Cerebellar nuclear complex (tissue), 1 donor: ENCODE measurements at places on chromosomes 3 and 15.
A peak's percentile ranks its signal among the peaks of the same experiment; 100 is the strongest.

DNA sequence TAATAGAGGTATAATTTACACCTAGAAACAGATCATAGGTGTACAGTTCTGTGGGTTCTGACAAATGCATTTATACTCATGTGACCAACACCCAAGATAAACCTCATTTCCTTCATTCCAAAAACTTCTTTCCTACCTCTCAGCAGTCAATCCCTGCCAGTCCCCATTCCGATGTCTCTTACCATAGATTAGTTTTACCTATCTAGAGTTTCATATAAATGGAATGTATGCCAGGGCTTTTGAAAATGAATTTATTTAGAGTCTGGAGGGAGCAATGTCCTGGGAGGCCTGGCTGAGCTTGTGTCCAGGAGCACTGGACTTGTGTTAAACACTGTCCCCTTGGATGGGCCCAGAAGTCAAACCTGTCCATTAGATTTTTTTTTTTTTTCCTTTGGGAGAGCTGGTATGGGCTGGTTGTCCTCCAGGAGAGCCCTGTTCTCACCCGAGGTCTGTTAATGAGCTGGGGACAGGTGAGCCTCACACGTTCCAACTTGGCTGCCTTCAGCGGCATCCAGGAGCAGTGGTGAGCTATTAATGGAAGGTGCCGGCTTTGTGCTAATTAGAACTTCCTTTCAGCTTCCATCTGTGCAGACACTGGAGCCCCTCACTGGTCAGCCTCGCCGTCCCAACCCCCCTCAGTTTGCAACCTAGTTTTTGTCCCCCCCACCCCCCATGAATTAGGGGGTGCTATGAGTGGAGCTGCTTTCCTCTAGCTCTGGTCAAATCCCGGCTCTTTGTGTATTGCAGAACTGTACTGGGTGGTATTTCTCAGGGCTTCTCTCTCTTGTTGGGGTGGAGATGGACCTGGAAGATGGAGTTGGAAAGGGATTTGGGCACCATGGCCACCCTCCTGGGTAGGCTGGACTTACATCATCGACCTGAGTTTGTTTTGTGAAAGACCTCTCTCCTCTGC lies 40.7 kb upstream of the POLG start:
- DNase-seq: peak; percentile 24

DNA sequence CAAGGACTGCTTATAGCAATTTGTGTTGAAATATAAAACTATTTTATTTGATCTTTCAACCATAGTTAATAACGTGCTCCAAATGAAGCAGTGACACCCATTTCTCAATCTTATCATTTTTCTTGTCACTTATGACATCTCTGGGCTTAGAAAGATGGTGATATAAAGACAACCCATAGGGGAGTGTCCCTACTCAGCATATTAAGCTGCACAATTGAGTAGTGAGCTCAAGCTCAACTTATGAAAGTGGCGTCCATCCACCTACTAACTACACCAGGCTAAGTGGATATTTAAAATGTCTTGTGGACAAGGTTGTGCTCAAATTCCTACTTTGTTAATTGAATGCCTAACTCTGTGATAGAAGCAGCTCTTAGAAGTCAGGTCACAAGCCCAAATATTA lies 46.7 kb downstream of the SLC9C1 start:
- DNase-seq: no peak

DNA sequence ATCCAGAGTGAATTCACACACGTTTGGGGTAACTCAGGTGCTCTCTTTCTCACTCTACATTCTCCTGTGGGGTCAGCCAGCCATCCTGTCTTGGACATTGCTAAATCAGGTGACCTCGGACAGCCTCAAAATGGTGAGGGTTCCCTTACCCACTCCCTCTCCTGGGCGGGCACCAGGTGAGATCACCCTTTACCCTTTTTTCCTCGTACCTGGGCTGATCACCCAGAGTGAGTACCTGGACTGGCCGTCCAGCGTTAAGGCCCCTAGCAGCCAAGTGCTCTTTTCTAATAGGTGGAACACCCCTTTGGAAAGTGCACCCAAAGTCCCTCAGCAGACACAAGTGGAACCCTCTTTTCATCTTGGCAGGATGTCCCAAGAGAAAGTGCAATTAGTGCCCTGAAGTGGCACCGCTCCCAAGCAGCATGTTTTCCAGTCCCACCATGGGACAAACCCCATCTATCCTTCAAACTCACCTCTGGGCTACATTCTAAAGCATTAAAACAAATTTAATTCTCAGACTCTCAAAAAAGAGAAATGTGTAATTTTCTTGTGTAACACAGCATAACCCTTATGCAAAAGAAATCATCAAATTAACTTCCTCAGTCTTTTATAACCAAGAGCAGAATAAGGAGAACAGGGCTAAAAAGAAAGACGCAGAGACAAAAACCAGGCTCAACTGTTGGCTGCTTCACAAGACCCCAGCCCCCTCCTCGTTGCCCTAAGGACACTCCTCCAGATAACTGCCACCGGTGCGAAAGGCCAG lies 20.7 kb downstream of the TRANK1 start:
- no peak for DNase-seq

GRCh38 chr3:13073326-13074005 lies at the start of gene IQSEC1:
TSS of gene IQSEC1 (minus strand) at chr3:13073429. CDS start at chr3:13073014, 415 bp downstream.
- DNase-seq: peak; percentile 7

- DNase-seq: no peak
Measured at GRCh38 chr15:88747111-88747510, 56.1 kb upstream of the ACAN start.

DNA sequence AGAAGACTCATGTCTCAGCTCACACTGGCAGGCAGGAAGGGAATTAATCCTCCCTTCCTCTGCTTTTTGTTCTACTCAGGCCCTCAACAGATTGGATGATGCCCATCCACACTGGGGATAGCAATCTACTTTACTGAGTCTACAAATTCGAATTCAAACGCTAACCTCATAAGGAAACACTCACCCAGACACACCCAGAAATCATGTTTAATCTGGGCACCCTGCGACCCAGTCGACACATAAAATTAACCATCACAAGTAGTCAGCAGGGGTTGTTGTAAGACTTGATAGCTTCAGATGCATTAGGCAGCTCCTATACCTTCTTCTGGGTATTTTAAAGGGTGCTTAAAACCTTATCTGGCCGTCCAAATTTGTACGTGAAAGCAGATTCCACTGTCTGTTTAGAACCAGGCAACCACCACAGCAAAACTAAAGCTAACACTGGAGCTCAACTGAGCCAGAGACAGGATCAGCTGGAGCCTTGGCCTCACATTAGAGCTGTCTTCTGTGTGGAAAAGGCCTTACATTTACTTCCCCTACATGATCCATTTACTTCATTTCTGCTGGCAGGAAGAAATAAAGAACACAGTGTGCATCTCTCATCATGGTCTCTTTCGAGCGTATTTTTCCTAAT lies 407.3 kb upstream of the PPP2R3A start:
- no peak for DNase-seq

DNA sequence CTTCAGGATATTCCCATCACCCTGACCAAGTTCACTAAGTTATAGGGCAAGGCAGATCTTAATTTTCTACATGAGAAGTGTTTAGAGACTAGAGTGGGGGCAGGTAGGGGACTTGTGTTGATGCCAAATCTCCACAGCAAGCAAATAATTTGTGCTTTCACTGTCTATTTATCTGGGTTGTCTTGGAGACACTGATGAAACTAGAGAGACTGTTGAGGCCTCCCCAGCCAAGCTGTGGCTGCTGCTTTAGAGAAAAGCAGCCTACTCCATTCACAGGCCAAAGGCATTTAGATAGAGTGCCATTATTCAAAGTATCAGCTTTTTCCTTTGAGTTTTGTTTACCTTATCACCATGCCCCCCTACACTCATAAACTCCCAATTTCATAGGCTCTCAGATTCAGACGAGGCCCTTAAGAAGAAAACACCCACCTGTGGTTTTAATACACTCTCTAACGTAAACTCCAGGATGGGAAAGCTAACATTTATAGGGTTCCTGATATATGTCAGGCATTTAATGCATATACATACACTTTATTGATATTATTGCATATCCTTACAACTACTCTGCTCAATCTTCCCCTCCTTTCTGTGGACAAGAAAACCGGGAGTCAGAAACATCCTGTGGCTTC lies 130.4 kb upstream of the FOXB1 start:
- DNase-seq: no peak

DNA sequence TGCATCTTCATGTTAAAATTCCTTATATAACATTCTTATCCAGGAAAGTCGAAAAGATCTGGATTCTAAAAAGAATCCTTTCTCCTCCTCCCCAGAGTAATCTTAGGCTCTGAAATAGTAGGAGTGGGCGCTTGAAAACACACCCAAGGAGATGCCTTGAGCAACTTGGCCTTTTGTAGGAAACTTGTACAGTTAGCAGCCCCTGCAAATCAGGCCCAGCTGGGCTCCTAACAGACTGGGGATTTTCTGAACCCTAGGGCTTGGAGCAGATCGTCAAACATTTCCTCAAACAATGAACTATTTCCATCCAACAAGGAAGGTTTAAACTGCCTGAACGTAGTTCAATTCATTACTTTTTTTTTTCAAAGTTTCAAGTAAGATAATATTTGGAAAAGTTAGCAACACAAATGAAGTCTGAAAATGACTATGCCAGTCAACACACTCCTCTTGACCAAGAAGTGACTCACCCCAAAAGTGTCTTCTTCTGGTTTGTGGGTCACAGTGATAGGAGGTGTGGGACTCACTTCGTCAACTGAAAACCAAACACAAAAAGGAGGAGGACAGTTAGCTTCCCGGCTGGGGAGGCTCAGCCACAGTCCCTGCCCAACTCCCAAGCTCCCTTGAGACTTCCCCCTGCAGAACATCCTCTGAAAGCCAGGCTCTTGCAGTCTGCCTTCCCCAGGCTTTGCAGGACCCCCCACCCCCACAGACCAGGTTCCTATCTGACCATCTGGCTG lies 129.7 kb downstream of the NTRK3 start:
- no peak for DNase-seq

DNA sequence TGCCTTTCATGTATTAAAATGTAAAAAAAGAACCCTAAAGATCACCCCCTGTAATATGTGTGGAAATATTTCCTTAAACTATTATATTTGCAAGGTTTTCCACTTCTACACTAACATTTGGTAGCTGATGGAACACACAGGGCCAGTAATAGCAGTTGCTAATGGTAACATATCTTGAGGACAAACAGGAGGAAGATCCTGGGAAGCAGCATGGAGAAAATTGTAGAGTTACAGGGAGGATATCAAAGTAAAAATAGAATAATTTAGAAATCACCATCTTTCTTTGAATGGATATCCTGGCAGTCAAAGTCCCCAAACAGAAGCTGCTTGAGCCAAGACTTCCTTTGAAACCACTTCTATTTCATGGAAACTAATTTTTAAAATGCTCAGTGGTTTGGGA lies 29.5 kb upstream of the OSTN start:
- no peak for DNase-seq

- no peak for DNase-seq
Measured at GRCh38 chr15:49383266-49383665, 39.8 kb upstream of the FGF7 start.

- DNase-seq: no peak
Measured at GRCh38 chr3:132253262-132253878, 63.8 kb upstream of the ACP3 start.

DNA sequence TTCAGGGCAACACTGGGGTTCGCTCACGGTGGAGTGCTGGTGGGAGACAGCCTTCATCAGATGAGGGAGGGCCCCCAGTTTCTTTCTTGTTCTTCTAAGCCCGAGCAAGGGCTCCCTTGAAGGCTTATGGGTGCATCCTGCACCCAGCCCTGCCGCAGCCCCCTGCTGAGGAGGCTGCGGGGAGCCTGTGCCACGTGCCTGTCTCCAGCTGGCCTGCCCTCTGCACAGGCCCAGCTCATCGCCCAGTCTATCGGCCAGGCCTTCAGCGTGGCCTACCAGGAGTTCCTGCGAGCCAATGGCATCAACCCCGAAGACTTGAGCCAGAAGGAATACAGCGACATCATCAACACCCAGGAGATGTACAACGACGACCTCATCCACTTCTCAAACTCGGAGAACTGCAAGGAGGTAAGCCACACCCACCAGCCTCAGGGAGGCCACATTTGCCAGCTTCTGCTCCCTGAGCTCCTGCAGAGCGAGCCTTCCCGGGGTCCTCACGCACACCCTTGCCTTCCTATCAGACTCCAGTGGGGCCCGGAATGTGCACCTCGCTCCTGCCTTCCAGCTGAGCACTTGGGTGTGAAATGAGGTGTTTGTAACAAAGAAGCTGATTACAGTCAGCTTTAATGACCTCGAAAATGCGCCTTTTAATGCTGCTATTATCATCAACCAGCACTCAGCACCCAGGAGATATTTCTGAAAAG lies 164.3 kb downstream of the NSMCE3 start:
- no peak for DNase-seq

DNA sequence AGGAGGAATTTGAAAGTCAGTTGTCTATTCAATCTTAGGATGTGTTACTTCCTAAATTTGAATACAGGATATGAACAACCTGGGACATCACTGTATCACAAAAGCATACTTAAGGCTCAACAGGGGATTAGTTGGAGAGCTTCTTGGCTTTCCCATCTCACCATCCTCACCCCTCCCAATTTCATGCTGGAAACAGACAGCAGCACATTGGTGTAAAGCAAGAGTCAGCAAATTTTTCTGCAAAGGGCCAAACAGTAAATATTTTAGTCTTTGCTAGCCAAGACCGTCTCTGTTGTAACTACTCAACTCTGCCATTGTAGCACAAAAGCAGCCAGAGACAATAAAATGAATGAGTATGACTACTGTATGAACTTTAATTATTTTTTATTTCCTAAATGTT lies 94.9 kb downstream of the ERC2 start:
- DNase-seq: no peak

DNA sequence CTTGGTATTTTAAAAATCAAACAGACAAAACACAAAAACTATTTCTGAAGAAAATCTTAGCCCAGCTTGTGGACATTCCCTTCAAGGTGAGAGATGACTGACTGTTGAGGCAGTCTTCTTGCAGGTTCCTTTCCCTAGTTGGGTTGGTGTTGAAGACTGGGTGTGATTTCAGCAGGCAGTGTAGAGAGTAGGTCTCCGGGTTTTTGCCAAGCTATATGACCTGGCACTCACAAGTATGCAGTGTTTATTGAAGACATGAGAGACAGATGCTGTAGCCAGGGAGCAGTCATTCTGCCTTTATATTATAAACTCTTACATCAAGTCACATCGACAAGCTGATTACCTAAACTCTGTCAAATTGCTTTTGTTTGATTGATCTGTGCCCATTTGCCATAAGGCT lies 17.5 kb downstream of the SENP8 start:
- no peak for DNase-seq

DNA sequence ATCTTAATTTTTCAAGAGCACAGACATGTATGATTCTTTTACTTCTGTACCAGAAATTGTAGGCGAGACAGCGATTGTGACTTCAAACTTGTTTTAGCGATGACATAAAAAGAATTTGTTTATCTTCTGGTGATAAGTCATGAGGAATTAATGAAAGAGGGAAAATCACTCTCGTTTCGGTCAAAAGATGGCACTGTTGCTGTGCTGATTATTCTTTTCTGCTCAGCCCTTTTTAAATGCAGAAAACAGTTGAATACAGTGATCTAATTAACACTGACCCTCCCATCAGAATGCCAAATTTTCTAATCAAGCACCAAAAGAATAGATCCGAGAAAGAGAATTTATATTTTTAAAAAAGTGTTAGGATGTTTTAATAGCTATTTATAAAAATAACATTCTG lies 52.6 kb downstream of the NSUN3 start:
- no peak for DNase-seq

GRCh38 chr3:149615731-149616221 lies 42.0 kb downstream of the WWTR1 start:
- no peak for DNase-seq
